ENCODE measurements at places on chromosomes 2 and 18.

GRCh38 chr2:86274918-86275275 is 62.5 kb downstream of the REEP1 start:
- DNase-seq, result peak; percentile 12

DNA sequence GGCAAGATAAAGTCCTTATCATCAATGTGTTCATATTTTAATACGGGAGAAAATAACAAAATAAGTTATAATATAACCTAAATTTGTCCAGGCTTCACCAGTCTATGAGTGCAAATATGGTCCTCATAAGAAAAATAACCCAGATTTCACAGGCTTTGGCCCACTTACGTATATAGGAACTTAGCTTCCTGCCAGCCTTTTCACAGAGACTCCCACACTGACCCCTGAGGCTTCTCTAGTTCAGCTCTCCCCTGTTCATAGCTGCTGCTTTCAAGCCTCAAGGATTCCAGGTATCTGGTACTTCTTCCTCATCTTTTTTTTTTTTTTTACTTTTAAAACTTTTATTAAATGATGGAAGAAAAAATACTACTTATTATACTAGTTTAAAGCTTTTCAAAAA is 74.9 kb upstream of the PELI1 start:
- DNase-seq, result no peak

DNA sequence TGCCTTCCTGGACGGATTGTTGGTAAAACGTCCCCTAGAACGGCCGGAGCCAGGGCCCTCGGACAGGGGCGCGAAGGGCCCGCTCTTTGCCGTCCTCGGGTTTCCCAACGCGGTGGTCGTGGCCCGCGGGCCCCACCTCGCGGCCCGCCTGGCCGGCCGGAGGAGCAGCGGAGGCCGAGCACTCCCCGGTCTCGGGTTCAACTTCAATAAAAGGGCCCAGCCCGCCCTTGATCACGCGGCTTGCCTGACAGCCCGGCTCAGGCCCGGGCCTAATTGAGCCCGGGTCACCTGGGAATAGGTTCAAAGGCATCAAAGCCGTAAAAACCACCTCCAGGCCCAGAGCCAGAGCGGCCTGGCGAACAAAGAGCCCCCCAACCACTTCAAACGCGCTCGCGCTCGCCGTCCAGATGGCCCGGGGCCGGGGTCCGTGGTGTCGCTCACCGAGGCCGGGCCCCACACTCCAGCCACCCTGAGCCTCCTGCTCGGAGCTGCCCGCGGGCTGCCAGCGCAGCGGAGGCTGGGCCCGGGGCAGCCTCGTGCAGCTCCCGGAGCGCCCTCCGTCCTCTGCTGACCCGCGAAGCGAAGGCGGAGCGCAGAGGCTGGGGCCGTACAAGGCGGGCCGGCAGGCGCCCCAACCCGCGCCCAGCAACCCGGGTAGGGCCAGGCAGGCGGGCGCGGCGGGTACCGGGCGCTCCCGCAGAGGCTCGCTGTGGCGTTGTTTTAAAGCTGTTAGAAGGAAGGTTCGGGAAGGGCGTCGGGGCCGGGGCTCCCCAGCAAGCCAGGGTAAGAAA is 1.1 kb upstream of the TWIST2 start:
- DNase-seq, result no peak

- DNase-seq, result no peak
Measured at GRCh38 chr2:27214941-27215340, 2.2 kb upstream of the CAD start.

DNA sequence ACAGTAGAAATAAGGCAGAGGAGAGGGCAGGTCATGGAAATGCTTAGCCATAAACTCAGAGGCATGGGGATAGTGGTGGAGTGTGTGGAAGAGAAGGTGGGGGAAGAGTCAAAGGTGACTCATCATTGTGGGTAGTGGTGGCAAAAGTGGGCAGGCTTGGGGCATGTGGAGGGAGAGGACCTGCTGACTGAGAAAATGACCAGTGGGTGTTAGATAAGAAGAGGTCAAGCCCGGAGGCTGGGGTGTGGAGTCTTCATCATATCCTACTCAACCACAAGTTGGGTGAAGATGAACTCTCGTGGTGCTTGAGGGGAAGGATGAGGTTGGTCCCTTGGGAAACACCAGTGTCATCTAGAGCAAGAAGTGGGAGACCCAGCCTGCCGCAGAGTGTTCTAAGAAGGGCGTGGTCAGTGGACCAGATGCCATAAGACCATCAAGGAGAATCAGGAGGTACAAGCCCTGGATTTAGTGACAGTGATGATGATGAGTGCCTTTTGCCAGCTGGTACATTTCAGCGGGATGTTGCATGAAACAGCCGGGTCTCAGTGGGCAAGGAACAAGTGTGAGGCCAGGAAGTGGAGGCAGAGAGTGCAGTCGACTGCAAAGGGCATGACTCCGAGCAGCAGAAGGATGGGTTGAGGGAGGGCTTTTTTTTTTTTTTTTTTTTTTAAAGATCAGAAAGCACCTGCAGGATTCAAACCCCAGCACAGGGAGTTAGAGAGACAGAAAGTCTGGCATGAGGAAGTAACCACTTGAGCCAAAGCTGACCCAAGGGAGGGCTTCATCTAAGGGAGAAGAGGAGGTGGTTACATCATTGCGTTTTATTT is 122.6 kb upstream of the SPRED2 start:
- DNase-seq, result no peak

- DNase-seq, result no peak
Measured at GRCh38 chr2:123840574-123840973, 184.5 kb upstream of the CNTNAP5 start.

GRCh38 chr2:437180-437579 is 149.3 kb upstream of the ALKAL2 start:
- DNase-seq, result no peak

GRCh38 chr2:52034706-52035105 is 1002.8 kb upstream of the NRXN1 start:
- DNase-seq, result peak; percentile 46
